ENCODE measurements at places on chromosomes 1 and 21.
A peak's percentile ranks its signal among the peaks of the same experiment; 100 is the strongest.

DNA sequence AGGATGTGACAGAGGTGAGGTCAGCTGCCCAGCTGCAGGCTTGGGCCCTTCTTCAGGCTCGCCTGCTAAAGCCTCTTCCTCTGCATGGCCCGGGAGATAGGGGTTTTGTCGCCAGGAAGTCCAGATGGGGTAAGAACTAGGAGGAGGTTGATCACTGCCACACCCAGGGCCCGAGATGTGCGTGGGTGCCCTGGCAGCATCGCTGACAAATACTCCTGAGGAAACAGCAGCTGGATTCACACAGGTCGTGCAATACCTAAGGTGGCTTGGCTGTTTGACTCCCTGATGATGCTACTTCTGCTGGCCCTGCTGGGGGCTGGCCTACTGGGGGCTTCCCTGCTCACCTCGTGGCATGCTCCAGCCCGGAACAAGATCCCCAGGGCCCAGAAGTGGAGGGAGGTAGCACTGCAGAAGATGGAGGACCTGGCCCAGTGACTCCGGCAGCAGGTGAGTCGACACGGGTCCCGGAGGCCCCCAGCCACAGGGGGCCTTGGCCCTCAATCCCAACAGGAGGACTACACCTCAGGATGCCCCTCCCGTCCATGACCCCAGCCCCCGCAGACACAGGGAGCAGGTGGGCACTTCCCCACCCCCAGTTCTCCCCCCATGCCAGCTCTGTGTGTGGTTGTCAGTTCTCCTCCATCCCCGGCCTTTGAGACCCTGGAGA is 29.6 kb downstream of the FAAH start:
- DNase-seq: no peak

GRCh38 chr1:232940262-232940661 is 10.1 kb upstream of the NTPCR start:
- DNase-seq: no peak

GRCh38 chr1:221356693-221357092 is 385.2 kb downstream of the DUSP10 start:
- DNase-seq: no peak

- DNase-seq: no peak
These were observed 10.3 kb upstream of the AGTRAP start for GRCh38 chr1:11725616-11726015.

DNA sequence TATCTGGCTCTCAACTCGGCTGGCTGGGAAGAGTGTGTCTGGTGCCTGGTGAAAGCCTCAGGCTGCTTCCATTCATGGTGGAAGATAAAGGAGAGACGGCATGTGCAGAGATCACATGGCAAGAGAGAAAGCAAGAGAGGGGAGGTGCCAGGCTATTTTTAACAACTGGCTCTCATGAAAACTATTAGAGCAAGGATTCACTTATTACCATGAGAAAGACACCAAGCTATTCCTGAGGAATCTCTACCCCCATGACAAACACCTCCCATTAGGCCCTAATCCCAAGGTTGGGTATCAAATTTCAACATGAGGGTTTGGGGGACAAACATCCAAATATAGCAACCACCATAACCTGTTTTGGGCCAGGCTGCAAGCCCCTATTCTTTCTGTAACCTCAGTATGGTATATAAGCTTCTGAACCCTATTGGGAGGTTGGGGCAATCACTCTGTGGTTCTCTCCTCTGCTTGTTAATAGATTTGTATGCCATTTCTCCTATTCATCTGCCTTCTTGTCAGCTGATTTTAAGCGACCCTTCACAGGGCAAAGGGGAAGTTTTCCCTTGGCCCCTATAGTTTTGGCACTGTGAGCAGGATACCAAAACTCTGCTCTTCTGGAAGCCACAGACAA is 179.0 kb upstream of the TNR start:
- DNase-seq: no peak

- peak; percentile 59 for DNase-seq
These were observed 700 bp upstream of the SYDE2 start for GRCh38 chr1:85201340-85202091.

- DNase-seq: no peak
These were observed 394 bp upstream of the GRHL3 start for GRCh38 chr1:24318615-24319311.

DNA sequence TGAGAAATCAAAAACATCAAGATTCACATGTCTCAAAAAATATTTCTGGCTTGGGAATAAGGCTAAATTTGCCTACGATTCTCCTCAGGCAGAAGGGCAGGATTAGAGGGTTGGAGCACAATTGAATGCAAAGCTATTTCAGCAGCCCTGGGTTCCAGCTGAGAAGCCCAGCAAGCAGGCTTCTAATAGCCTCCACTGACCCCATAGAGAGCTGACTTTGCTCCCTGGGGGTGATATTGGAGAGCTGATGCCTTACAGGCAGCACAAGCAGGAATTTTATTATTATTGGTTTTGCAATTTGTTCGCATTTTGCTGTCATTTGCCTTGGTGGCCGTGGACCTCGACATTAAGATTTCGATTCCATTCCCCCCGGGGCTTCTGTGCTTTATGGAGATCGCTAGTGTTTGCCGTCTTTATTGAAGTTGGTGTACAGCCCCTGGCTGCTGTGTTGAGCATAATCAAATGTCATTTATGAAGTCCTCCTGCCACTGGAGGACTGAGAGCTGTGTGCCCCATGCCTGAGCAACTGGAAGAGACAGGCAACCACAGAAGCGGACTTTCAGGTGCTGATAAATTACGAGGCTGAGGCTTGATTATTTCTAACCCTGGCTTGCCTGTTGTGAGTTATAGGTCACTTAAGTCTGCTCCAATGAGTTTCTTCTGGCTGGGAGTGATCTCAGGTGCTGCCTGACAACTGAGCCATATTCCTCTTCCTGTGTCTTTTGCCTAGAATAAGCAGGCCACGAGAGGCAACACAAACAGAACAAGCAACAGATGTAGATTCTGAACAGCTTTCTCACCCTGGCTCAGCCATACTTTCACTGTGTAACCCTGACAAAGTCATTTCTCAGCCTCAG is 518.4 kb upstream of the CAMK1G start:
- no peak for DNase-seq

GRCh38 chr1:55685560-55685959 is 470.4 kb upstream of the USP24 start:
- no peak for DNase-seq

DNA sequence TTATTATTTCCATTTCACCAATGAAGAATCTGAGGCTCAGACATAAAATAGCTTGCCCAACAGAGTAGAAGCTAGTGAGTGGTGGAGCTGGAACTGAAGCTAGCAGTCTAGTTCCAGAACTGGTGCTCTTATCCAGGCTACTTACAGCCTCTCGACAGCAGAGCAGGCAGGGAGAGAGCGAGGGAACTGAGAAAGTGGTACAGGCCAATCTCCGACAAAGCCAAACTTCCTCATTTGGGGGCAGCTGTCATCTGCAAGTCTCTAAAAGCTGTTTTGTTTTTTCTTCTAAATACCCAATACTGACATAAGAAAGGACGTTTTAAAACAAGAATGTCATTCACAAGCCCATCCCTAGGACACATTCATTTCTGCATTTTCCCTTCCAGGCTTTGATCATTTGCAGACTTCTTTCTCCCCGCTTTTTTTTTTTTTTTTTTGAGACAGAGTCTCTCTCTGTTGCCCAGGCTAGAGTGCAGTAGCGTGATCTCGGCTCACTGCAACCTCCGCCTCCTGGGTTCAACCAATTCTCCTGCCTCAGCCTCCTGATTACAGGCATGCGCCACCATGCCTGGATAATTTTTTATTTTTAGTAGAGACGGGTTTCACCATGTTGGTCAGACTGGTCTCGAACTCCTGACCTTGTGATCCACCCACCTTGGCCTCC is 20.0 kb downstream of the YIPF1 start:
- no peak for DNase-seq

DNA sequence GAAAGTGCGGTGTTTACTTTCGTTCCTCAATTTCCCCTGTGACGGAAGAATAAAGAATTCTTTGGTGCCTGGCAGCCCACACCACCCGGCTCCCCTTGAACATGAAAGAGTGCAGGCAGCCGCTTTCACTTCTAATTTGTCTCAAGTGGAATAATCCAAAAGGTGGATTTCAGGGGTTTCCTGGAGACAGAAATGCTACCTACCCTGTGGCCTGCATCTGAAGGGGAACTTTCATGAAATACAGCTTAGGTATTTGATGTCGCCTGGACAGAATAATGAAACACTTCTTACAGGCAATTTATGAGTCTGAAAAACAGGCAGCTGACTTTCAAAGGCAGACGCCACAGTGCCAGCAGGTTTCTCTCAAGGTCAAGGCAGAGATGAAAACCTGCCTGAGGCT is 169.5 kb upstream of the USP24 start:
- DNase-seq: no peak

DNA sequence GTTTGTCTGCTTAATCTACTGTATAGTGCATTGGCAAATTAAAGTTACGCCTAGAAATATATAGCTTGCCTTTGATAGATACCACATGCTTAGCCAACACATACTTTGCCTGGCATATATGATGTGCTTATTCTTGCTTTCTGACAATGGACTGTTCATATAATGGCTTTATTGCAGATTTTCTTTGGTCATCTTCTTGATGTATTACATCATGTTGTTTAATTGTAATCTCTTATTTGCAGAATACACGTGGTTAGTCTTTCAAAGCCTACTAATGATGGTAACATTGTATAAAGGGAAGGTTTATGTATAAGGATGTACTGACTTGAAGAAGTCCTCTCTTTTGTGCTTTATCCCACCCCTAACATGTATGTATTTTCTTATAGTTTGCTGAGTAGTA is 201.5 kb downstream of the PDE4B start:
- DNase-seq: no peak

DNA sequence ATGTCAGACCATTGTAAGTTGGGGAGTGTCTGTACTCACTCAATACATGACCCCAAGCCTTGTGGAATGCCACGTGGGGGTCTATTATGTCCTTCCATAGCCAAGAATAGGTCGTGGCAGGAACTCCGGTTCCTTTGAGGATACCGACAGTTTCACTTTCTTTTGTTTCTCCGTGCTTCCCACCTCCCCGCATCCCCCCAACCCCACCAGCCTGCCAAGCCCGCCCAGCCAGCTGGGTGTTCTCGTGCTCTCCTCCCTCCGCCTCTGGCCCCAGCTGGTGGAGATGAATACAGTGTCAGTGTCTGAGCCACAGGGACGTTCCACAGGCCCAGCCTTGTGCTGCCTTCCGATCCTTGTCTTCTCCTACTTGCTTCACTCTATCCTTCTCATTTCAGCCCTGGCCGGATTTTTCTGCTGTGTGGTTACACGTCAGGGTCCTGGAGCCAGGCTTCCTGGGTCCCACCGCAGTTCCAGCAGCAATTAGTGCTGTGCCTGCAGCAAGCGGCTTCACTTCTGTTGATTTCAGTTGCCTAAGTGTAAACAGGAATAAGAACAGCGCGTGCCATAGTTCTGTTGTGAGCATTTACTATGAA is 4.1 kb upstream of the AGTRAP start:
- no peak for DNase-seq

- no peak for DNase-seq
These were observed 58.9 kb downstream of the VPS26C start for GRCh38 chr21:37208056-37208721.

DNA sequence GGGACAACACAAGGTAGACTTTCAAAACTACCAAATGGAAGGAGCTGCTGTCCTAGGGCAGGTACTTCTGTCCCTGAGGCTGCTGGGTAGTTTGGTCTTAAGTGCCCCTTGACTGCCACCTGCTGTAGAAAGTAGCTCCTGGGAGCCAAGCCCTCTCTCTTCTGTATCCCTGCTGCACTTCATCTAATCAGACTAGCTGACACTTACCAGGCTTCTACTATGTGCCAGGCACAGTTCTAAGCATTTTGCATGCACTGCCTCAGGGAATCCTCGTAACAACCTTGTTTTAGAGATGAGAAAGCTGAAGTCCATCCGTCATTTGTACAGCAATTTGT is 15.9 kb upstream of the SRSF4 start:
- DNase-seq: peak; percentile 9

All from activated gamma-delta T cell treated with Interleukin-2 at 50 U/mL for 16 hours (primary cell).